NCI-H774 (cell line): ENCODE measurements at places on chromosomes 5 and 9.

- DNase-seq = no peak
Measured at GRCh38 chr5:167895899-167896659, 395.4 kb upstream of the WWC1 start.

DNA sequence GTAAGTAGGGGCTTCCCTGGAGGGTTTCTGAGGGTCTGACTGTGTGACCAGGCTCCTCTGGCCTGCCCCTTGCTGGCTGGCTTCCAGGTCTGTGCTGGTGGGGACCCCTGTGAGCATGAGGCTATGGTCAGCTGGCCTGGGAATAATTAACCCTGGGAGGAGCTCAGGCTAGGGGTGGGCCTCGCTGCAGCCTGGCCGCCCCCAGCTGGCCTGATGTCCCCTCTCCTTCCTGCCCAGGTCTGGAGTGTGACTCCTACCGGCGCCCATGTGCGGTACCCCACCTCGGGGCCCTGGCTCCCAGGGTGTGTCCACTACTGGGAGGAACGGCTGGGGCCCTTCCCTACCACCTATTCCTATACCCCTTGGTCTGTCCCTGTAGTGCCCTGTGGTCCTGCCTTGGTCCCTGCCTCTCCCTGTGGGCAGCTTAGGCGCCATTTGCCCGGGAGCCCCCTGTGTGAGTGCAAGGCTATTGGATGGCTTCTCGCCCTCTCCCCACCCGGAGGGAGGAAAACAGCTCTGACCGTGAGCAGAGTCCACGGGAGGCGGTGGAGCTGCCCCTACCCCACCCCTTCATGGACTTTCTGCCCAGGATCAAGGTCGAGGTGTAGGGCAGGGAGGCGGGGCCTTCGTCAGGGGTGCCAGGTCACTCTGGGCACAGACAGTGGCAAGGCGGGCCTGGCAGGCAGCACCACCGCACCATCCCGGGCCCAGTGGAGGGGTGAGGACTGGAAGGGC is 9.4 kb downstream of the RXRA start:
- no peak for DNase-seq

DNA sequence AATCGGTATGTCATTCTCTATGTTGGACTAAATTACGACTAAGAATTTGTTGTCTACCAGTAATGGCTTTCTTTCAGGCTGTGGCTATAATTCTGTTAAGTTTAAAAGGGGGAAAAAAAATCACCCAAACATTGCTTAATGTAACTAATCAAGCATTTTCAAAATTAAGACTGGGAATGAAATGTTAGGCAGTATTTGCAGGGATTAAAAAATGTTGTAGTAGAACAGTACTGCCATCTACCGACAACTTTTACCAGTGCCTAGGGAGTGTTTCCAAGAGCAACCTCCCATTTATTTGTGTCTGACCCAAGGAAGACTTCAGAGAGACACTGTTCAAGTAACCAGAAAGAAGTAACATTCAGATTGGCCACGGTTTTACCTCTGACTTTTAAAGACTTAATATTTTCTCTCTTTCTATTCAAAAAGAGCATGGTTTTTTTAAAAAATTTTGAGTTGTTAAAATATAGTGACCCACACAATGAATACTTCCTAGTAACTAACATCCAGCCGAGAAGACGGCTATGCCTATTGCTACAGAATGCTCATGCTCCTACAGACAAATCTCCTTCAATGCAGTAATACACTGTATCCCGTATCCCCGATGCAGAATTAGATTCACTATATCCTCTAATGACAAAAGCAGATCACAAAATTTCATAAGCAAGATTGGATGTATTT is 92.4 kb downstream of the ARL15 start:
- DNase-seq = peak; percentile 55

GRCh38 chr5:88741964-88742363 is 141.0 kb downstream of the MEF2C start:
- no peak for DNase-seq

DNA sequence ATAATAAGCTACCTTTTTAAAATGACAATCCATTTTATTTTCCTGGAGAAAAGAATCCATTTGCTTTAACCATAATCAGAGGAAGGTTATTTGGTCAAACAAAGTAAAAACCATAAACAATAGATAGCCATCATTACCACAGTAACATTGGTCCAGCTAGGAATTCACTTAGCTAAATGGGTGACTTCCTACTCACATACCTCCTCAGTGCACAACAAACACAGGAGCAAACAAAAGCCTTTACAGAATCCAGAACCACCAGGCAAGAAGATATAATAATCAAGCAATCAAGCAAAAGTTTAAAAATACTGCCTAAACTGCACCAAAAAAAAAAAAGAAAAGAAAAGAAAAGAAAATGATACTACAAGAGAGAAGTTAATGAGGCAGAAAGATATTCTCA is 949 bp upstream of the IFNK start:
- no peak for DNase-seq

DNA sequence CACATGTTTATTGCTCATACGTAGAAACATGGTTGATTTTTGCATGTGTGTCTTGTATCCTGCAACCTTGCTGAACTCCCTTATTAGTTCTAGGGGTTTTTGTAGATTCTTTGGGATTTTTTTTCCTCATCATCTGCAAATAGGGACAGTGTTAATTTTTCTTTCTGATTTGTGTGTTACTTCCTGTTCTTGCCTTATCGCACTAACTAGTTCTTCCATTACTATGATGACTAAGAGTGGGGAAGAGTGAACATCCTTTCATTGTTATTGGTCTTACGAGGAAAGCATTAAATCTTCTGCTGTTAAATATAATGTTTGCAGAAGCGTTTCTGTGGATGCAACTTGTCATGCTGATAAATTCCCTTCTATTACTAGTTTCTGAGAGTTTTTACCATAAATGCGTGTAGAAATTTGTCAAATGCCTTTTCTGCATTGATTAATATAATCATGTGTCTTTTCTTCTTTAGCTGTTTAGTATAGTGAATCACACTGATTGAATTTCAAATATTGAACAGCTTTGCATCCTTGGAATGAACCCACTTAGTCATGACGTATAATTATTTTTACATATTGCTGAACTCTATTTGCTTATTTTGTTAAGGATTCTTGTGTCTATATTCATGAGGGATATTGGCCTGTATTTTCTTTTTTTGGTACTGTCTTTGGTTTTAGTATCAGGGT is 32.1 kb upstream of the RNF130 start:
- no peak for DNase-seq

- DNase-seq = no peak
Measured at GRCh38 chr9:114288193-114289091, 34.5 kb upstream of the ORM1 start.

DNA sequence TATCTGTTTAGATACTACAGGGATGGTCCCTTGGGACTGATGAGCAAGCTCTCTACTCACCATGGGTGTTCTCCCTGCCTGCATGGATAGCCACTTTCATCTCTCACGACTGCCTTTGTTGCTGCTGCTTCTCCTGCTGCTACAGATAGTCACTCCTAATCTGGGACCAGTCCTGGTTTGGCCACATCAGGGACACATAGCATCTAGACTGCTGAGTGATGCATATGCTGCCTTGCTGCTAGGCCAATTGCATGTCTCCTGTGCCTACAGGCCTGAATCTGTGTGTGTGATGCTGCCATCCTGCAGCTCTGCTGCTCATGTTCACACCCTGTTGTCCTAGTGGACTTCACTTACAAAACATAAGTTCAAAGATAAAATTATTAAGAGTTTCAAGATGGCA is 297.1 kb downstream of the HCN1 start:
- DNase-seq = no peak

GRCh38 chr9:73116880-73117279 is 34.8 kb upstream of the ANXA1 start:
- no peak for DNase-seq

DNA sequence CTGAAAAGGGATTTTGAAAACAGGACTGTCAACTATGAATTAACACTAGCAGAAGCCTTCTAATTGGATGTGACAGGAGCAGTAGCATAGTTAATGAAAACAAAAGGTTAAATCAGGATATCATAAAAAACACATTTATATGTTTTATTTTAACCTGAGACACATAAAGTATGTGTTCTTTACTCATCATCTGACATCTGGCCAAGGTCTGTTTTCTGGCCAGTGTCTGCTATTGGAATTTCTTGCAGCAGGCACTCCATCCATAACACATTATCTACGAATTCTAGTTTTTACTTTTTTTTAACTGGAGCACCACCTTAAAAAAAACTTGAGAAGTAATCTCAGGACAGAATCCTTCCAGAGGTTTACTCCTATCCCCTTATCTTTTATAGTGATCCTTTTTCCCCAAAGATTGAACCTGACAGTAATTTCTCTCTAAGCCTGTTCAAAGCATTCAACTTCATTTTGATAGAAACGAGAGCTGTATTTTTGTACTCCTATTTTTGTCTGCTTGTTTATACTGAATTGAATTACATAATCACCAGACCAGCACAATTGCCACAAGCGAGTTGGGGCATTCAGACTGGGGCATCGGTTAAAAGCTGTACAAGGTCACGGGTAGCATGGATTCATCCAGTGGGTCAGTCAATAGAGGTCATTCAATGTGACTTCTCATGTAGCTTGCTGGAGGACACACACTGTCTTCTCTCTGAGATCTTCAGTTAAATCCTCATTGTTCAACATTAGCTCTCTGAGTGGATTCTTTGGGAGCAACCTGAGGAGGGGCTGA is 205.6 kb upstream of the CLINT1 start:
- no peak for DNase-seq

DNA sequence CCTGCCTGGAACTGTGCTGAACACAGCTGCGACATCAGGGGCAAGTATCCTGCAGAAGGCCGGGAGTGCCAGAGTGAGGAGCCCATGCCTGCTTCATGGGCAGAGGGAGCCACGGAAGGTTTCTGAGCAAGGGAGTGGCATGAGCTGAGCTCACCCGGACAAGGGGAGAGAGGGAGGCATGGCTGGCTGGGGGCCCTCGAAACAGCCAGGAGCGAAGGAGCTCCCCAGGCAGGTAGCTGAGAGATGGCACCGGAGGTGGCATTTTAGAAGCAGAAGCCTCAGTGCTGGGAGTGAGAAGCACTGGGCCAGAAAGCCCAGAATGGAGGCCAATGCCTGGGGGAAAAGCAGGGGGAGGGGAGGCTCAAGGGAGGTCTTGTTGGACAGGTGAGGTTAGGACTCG is 56.9 kb upstream of the SARDH start:
- DNase-seq = no peak

- no peak for DNase-seq
Measured at GRCh38 chr9:136361754-136362449, 1.6 kb downstream of the DNLZ start.

GRCh38 chr9:111825468-111826145 is 30.9 kb upstream of the SHOC1 start:
- DNase-seq = no peak

GRCh38 chr5:173420108-173420507 is 91.9 kb upstream of the STC2 start:
- DNase-seq = no peak

- no peak for DNase-seq
Measured at GRCh38 chr5:26681861-26682260, 356.5 kb downstream of the CDH9 start.

GRCh38 chr5:14353726-14354474 is 210.8 kb downstream of the TRIO start:
- DNase-seq = no peak

DNA sequence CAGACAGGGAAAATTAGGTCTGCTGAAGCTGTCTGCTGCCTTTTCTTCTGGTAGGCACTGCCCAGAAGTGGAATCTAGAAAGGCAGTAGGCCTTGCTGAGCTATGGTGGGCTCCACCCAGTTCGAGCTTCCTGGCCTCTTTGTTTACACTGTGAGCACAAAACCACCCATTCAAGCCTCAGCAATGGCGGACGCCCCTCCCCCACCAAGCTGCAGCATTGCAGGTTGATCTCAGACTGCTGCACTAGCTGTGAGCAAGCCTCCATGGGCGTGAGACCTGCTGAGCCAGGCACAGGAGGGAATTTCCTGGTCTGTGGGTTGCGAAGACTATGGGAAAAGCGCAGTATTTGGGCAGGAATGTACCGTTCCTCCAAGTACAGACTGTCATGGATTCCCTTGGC is 18.5 kb downstream of the AGTPBP1 start:
- no peak for DNase-seq
